ENCODE measurements at places on chromosomes 5 and 9.

DNA sequence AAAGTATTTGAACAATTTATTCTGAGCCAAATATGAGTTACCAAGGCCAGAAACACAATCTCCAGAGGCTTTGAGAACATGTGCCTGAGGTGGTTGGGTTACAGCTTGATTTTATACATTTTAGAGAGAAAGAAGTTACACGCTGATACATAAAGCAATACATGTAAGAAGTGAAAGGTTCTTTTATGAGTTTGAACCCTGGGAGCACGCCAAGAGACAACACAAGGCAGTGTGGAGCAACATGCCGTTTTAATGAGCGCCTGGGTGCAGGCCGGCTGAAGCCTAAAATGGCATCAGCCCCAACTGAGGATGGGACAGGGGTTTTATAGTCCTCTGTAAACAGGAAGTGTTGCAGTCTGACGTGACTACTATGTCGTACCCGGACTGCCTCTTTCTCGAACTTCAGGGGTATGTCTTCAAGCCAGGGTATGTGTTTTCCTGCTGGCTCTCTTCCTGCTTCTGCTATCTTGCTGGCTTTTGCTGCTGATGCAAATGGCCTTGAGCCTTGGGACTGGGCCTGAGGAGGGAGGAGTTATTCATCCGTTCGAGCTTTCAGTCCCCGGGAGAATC is 193.7 kb downstream of the CYLC2 start:
- no peak for DNase-seq

GRCh38 chr9:96413302-96414221 is 4.6 kb downstream of the ZNF367 start:
- DNase-seq = no peak

GRCh38 chr5:52007230-52007858 is 624.1 kb downstream of the ISL1 start:
- DNase-seq = no peak

DNA sequence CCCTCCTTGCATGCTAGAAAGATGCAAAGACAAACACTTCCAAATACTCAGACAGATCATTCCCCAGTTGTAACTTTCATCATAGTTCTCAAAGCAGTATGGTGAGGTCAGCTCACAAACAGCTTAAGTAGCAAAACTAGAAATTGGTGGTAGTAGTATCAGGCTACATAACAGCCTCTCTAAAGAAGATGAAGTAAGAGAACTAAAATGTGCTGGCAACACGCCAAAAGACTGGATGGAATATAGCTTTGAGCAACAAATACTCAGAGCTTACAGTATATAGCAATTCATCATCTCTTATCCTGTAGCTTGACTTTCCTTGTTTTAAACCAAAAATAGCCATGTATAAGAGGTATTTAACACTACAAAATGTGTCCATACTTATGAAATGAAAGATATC is 7.5 kb downstream of the PFDN1 start:
- DNase-seq = peak; percentile 67

- DNase-seq = no peak
Measured at GRCh38 chr9:81682797-81683196, 6.5 kb downstream of the TLE1 start.

- DNase-seq = no peak
Measured at GRCh38 chr5:206406-206805, 11.5 kb downstream of the CCDC127 start.

DNA sequence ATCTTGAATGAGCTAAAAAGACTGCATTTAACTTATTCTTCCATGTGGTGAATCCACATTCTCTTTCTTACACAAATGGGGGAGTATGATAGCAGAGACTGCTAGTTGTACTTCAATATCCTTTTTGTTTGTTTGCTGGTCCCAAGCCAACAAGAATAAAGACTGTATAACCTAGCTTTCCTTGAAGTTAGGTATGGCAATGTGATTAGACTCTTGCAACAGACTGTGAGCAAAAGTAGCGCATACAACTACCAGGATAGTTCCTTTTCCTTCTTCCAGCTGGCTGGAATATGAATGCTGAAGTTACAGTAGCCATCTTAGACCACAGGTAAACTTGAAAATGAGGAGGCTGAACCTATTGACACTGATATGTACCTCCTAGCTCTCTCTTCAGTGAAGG is 17.9 kb upstream of the KIF2A start:
- DNase-seq = no peak

DNA sequence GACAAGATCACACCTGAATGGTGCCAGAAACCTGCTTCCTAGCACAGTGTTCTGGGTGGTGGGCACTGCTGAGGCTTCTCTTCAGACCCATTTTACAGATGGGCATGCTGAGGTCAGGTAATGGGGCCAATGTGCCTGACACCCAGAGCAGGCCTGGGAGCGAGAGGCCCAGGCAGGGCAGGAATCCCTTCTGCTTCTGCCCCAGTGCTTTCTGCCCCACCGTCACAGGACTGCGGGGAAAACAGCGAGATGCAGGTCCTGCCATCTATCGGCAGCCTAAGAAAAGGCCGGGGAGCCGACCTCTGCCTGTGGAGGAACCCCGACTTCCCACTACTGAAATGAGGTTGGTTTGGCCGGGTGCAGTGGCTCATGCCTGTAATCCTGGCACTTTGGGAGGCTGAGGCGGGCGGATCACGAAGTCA is 22.8 kb upstream of the RNU6ATAC start:
- no peak for DNase-seq

GRCh38 chr5:168244838-168245559 is 46.4 kb upstream of the WWC1 start:
- no peak for DNase-seq

DNA sequence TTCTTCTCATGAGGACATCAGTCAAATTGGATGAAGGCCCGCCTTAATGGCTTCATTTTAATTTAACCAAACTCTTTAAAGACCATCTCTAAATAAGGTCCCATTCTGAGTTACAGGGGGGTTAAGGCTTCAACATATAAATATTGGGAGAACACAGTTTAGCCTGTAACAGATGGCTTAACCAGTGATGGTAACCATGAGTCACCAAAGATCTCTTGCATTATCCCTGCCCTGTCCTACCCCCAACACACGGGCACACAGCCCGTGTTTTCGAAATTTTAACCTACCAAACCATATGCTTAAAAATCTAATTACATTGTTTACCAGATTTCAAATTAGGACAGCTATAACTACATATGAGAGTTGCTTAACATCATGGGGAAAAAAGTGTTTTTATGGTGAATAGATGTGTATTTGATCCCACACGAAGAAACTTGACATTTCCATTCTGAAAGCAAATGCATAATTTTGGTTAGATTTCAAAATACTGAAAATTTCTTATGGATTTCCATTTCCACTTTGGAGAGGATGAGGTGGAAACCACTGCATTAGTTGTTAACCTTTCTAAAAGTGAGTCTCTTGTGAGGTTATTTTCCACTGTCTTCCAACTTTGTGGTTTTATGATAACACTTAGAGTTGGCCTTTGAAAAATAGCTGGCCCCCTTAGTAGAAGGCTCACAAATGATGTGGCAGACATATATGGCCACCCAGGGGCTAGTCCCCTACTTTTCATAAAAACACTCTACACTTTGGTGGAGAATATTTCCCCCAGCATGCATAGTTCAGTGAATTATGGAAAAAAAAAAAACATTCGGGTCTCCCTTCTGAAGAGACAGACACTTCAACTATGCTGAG is 849.3 kb downstream of the TLE1 start:
- DNase-seq = peak; percentile 27

- DNase-seq = no peak
Measured at GRCh38 chr9:117151716-117152115, 263.1 kb downstream of the ASTN2 start.

- peak; percentile 34 for DNase-seq
Measured at GRCh38 chr5:84255315-84255714, 129.4 kb downstream of the EDIL3 start.

DNA sequence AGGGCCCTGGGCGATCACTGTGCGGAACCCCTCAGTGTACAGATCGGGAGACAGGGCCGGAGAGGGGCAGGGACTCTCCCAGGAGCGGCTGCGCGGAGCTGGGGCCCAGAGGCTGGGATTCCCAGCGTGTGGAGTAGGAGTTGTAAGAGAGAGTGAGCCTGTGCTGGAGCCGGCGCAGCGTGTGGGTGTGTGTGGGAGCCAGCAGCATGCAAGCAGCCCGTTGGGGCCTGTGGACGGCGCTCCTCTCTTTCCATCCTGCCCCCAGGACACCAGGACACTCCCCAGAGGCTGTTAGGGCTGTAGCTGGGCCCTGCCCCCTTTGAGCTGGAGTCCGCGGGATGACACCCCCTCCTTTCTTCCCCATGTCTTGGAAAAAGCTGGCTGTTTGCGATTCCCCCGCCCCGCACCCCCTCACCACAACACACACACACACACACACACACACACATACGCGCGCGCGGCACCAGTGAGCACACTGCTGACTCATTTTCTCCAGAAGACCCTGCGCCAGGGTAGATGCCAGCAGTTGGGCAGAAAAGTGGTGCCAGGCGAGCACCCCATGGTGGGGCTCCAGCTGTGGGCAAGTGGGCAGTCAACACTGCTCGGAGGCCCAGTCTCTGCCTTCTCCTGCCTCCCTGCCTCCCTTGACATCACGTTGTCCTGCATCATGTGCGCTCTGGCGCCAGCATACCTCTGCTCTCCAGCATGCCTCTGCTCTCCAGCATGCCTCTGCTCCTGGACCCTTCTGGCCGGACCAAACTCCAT is 1.5 kb downstream of the COL27A1 start:
- DNase-seq = peak; percentile 73

- no peak for DNase-seq
Measured at GRCh38 chr9:92980085-92980745, 32.9 kb downstream of the FGD3 start.

DNA sequence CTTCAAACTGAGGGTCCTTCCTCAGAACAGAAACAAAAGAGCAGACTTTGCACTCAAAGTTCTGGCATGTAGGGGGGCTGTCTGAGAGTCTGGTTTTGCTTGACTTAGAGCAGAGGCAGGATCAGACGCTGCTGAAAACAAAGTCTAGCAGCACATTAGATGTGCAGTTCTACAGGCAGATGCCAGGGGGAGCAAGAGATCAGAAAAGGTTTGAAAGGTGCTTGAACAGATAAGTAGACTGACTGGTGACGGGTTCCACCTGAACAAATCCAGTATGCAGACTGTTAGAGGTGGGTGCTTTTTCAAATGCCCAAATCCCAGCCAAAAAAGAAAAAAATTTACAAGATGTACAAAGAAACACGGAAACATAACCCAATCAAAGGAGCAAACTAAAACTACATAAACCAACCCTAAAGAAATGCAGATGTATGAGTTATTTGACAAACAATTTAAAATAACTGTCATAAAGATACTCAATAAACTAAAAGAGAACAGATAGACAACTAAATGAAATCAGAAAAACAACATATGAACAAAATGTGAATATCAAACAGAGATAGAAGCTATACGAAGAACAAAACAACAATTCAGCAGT is 194.7 kb upstream of the FREM1 start:
- peak; percentile 2 for DNase-seq

DNA sequence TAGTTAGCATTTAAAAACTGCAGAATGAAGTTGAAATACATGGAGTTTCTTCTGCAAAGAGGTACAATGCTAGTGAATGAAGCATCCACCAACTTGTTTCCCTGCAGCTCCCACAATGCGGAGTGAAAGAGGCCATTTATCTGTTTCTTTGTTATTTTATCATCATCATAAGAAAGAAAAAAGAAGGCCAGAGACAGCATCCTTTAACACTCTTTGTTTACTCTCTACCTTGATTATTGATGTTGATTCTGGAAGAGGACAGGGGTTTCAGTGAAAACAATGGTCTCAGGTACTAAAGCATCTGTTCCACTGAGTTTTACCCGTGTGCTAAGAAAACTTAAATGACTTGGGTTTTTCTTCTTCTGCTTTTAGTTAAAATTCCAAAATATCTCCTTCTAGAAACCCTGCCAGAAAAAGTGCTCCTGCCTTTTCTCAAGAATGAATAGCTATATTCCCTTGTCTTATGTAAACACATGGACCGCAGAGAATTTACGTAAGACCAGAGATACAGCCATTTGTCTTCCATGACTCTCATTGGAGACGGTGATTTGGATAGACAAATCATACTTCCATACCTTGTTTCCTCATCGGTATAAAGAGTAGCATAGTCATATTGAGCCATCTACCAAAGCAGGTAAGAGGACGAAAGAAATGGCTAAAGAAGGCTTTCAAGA is 81.1 kb downstream of the EFNA5 start:
- no peak for DNase-seq

DNA sequence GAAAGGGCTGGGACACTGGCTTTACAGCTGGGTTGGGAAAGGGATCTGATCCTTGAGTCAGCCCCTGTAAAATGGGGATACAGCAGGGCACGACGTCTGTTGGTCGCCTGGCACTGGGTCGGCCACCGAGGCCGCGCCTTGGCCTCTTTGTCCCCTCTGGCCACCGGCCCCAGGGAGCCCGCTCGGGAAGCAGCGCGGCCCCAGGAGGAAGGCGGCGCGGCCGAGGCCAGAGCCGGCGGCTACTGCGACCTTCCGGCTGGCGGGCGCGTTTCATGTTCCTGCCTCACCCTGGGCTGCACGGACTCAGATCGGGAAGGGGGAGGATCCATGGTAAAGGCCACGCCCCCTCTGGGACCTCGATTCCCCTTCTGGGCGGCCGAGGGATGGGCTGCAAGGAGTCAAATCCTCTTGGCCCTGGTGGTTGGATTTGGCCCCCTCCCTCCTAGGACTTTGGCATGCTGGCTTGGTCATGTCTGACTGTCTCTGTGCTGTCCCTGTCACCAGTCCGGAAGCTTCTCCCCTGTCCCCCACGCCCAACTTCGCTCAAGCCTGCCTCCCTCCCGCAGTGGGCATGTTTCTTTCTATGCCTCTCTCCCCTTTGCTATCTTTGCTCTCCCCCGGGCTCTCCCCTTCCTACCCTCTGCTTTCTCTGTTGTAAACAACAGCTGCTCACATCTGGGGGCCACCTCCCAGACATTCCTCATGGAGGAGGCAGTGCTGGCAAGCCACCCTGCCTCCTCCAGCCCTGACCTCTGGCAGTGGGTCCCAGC is 25.8 kb downstream of the FPGS start:
- no peak for DNase-seq
